ENCODE measurements at places on chromosomes 2 and 18.
A peak's percentile ranks its signal among the peaks of the same experiment; 100 is the strongest.

DNA sequence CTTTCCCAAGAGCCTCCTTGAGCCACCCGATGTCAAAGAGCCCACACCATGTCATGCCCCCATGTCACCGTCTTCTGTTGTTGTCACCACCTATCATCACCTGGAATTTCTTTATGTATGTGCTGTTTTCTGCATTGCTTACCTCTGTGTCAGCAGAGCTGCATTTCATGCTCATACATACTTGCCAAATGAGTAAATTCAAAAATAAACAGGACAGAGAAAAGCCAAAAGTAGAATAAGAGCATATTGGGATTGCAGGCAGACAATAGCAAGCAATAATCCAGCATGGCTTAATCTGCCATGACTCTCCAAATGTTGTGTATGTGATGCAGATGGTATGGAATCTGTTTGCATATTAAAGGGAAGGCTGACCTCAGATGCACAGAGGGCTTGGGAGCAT lies 15.3 kb upstream of the RGPD4 start:
- DNase-seq: no peak

- peak; percentile 56 for DNase-seq
Observed at GRCh38 chr2:18117592-18117991, 239.1 kb downstream of the KCNS3 start.

DNA sequence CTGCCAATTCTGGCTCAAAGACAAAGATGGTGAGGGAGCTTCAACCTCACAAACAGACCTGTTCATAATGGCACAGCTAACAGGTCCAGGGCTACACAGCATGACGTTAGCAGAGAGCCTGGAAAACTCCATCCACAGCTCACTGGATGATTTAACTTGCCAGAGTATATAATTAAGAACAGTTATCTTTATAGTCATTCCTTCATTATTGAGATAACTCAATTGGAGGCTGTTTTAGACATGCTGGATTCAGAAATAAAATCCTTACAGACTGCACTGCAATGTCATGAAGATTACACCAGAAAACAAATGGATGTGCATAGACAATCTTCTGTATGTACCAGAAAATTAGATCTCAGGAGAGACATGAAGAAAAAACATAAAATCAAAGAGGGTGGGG lies 55.1 kb upstream of the LYPD1 start:
- no peak for DNase-seq

- DNase-seq: no peak
Observed at GRCh38 chr18:46939337-46939963, 22.0 kb downstream of the KATNAL2 start.

DNA sequence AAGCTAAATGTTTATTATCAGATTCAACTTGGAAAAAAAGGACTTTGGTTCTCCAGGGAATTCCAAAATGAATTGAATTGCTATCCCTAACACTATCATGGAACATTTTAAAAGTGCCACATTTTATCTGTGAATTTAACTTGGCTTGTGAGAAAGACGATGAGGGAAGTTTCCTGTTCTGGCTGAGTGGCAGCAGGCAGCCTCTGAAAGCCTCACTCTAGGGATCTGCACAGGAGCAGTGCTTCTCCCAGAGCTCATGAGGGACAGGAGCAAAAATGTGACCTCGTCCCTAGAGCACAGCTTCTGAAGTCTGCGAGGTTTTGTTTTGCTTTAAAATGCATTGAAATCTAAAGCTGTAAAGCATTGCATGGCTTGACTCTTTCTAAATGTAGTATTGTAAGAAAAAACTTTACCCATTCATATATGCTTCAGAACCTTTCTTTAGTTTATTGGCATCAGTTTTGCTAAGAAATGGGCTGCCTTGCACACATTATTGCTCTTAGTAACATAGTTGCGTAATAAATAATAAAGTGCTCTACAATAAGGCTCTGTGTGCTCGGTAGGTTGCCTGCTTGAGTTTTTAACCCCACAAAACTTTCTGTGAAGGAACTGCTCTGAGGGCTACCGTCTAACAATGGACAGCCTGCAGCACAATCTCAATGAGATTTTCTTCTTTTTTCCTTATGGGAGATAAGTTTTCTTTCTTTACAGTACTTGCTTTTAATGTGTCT lies 136.2 kb upstream of the CDCA7 start:
- no peak for DNase-seq

DNA sequence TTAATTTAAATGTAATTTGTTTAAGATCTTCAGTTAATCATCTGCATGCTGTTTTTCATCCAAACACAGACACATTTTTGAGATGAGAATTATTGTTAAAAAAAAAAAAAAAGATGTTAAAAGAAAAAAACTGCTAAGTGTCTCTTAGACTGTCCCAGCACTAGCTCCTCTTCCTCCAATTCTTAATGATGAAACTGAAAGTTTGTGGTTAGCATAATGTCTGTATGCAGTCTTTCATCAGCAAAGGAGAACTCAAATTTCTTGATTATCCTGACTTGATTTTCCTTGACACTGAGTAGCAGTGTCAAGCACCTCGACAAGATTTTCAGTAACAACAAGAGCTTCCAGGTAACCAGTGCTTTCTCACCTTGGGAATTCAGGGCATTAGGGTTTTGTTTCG lies 274.4 kb downstream of the LRRTM1 start:
- no peak for DNase-seq

DNA sequence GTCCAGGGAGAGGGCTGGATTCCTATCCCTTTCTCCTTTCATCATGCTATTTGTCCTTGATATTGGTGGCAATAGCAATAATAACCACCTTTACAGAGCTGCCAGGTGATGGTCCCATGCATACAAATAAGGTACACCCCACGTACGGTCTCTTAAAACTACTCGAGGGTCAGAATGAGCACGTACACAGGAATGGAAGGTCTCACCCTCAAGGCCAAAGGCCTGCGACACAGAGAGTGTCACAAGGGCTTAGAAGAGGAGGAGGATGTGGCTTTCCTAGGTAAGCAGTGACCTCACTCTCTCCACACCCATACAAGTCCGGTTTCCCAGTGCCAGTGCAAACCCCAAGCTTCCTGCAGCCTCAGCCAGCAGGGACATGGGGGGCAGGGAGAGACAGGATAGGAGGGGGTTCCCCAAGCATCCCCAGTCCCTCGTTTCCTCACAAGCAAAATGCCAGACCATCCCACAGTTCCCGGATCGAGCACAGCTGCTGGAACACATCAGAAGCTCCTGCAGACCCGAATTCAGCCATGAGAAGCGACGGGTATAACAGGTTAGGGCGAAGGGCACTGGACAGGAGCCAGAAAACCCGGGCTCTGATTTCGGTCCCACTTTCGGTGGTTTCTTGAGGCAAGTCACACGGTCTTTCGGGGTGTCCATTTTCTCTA lies 49.2 kb downstream of the PLB1 start:
- no peak for DNase-seq

- DNase-seq: no peak
Observed at GRCh38 chr2:13067508-13067907, 350.8 kb downstream of the TRIB2 start.

GRCh38 chr2:181823405-181823804 lies 68.1 kb upstream of the ITPRID2 start:
- no peak for DNase-seq

- no peak for DNase-seq
Observed at GRCh38 chr2:9336241-9336575, 87.1 kb downstream of the ITGB1BP1 start.

DNA sequence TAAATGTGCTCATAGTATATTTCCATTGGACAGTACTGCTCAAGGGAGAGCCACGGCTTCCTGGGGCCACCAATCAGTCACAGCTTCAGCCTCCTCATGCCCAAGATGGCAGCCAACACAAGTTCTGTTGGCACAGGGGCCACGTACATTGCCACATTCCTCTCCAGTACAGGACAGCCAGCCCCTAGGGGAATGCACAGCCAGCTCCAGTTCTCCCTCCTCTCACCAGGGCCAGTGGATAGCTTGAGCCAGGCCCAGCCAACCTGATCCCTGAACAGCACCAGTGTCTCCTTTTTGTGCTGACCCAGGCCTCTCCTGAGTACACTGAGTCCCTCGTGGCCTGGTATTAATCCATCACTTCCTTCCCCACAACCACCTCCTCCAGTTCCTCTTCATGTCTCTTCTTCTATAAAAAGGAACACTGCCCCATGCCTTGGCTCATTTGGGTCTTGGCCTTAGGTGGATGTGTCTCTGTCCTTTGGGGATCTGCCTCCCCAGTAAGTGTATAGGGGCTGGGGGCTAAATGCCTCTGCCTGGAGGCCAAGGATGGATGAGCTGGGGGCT lies 168.7 kb downstream of the TNS1 start:
- no peak for DNase-seq

DNA sequence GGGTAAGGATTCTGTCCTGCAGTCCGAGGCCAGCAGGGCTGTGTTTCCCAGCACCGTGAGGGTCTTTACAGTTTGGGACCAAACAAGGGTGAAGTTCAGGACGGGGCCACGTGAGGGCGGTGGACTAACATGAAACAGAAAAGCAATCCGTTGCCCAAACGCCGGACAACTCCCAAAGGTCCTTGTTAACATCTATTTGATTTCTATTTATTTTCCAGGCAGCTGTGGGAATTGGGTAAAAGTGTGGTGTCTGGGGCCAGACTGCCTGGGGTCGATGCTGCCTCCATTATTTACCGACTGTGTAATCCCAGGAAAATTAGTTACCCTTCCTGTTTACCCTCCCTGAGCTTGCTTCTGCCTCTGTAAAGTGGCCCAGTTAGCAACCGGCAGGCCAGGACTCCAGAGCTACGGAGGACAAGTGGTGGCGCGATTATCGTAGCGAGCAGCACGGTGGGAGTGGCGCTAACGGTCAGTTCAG lies 66.3 kb upstream of the TCF7L1 start:
- DNase-seq: no peak

GRCh38 chr2:134070281-134070741 lies 183.6 kb upstream of the MGAT5 start:
- DNase-seq: no peak

GRCh38 chr18:22550366-22550765 lies 132.7 kb upstream of the CTAGE1 start:
- no peak for DNase-seq

GRCh38 chr2:157786663-157787363 lies 89.3 kb downstream of the ACVR1 start:
- no peak for DNase-seq

- peak; percentile 69 for DNase-seq
Observed at GRCh38 chr2:238649936-238650518, 197.9 kb upstream of the TWIST2 start.

DNA sequence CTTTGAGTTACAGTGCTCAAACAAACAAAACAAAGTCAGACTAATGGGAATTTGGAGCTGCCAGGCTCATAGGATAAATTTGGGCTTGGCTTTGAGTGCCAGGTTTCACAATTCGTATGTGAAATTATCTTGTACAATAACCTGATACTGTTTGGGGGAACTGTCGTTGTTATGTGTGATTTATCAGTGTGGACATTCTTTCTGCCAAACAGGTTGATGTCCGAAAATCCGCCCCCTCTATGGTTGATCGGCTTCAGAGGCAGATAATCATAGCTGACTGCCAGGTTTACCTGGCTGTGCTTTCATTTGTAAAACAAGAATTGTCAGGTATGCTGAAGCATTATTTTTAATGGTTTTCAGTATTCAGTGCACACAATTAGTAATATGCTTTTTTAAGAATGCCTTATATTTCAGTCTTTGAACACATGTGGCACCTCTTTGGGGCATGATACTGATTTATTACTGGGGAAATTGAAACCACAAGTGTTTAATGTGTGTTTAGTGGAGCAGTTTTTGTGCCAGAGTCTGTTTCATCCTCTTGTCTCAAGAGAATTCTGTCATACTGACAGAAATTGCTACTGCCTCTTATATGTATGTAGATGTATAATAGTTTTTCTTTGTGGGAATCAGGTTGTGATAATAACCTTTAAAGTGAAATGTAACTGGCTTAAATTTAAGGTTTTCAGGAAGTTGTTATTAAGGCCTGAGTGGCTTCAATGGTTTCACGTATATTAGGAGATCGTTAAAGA lies 54.6 kb downstream of the TTC39C start:
- DNase-seq: no peak

DNA sequence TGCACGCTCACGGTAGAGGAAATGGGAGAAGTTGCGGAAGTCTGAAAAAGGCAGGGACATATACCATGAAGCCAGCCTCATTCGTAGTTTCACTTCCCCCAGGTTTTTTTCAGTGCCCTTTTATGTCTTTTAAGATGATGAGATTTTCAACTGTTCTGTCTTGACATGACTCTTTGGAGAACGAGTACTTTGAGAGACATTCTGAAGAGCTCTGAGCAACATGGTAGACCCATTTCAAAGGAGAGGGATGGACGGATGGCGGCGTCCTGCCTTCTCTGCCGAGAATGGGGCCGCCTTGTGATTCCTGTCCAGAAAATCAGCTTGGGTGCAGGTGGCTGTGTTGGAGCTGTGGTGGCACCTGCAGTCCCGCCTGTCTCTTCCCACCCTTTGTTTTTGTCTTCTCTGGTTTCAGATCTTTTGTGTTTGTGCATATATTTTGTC lies 41.7 kb downstream of the SH3BP4 start:
- DNase-seq: no peak

GRCh38 chr2:84435345-84436025 lies 23.6 kb downstream of the SUCLG1 start:
- DNase-seq: no peak

DNA sequence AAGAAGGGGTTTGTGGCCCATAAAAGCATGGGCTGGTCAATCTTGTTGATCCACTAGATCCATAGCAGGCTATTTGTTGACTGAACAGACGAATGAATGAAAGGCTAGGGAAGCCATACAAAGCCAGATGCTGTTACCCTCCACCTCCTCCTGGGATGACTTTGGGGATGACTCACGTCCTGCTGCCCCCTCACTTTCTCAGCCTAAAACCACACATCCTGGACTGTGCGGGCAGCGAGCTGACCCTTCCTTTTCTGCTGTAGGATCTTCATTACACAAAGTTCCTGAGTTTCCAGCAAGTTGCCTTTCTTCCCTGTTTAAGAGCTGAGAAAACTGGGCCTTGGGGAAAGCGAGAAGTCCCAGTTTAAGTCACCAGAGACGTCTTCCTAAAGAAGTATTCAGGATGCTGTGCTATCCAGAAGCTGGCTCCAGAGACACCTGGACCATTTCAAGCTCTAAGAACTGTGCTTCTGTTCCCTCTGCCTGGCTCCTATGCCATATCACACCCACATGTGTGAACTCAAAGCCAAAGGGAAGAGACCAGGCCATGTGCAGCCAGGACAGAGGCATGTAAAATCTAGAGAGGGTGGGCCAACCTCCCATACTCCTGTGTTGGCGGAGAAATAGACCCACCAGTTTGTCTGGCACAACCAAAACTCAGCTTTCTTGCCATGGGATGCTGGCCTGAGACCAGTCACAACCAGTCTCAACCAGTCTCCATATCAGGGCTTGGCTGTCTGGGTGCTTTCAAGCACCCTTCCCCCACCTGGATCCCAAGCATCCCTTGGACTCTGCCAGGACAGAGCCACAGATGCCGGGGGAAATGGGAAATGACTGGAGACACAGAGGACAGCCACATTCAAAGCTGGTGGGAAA lies 4.7 kb upstream of the SLC20A1 start:
- peak; percentile 39 for DNase-seq

DNA sequence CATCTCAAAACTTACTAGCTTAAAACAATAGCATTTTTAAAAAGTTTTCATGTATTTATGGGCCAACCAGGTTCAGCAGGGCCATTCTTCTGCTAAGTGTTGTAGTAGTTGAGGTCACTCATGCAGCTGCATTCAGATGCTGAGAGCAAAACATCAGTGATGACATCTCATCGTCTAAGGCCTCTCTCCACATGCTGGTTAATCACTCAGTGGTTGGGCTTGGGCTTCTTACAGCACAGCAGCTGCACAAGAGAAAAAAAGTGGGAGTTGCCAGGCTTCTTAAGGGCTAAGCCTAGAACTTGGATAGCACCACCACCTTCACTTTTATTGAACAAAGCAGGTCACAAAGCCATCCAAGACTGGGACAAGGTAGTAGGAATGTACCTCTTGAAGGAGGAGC lies 190.3 kb downstream of the IRS1 start:
- no peak for DNase-seq

Data from upper lobe of left lung (tissue), 6 donors.